ENCODE measurements at places on chromosomes 7 and 10.

GRCh38 chr10:125811251-125811650 is 11.8 kb downstream of the UROS start:
- no peak for DNase-seq

DNA sequence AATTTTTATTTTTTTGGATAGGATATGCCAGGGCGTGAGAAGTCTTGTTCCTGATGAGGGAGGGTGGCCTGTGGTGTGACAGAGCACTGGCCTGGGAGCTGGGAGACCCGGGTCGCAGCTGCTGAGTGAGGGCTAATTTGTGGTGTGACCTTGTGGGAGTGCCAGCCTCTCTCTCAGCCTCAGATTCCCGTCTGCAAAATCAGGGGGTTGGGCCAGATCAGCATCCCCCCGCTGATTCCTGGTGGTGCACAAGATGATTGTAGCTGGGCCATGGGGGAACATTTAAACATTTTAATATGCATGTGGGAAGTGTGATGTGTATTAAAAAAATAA is 14.9 kb downstream of the TSPAN15 start:
- no peak for DNase-seq

GRCh38 chr10:2342206-2342605 is 604.9 kb upstream of the ADARB2 start:
- DNase-seq = no peak

- DNase-seq = no peak
These were observed 233.5 kb downstream of the CUX1 start for GRCh38 chr7:102050864-102051460.

- DNase-seq = no peak
These were observed 155.2 kb downstream of the DGKI start for GRCh38 chr7:137691566-137691965.

- no peak for DNase-seq
These were observed 33.5 kb downstream of the EEPD1 start for GRCh38 chr7:36186359-36187121.

GRCh38 chr7:4726566-4726965 is 44.5 kb downstream of the FOXK1 start:
- DNase-seq = no peak

DNA sequence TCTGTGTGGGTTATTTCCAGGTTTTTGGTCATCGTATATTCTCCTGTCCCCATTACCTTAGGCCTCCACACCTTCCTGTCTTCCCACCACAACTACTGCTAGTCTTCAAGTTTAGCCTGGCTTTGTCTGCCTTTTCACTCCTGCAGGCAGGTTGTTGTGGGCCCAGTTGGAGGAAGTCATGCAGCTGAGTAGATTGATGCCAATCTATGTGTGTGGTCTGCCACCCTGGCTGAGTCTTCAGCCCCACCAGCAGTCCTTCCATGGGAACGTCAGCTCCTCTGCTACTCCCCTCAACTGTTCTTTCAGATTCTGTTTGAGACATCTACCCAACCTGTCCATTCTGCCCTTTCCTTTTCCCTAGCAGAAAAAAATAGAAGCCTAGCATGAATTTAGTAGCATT is 6.3 kb downstream of the RINT1 start:
- DNase-seq = no peak

DNA sequence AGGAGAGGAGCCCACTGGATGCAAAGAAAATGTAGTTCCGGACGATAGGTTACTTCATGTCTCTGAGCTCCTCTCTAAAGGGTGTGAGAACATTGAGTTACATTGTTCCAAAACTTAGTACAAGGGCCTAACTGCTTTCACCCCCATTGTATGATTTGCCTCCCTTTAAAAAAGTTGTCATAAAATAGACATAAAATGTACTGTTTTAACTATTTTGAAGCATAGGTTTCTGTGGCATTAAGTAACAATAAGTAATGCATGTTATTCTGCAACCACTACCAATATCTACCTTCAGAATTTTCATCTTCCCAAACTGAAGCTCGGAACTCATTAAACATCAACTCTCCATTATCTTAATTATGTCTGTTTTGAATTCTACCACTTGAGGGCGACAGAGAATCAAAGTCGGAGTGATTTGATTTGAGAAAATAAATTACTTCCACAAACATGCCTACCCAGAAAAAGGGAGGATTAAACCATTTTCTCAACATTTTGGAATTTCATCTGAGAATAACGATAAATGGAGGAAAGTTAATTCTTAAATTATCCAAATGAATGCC is 2.7 kb downstream of the IGFBP1 start:
- peak; percentile 60 for DNase-seq

- peak; percentile 86 for DNase-seq
These were observed 213.9 kb downstream of the MAD1L1 start for GRCh38 chr7:2018569-2019460.

DNA sequence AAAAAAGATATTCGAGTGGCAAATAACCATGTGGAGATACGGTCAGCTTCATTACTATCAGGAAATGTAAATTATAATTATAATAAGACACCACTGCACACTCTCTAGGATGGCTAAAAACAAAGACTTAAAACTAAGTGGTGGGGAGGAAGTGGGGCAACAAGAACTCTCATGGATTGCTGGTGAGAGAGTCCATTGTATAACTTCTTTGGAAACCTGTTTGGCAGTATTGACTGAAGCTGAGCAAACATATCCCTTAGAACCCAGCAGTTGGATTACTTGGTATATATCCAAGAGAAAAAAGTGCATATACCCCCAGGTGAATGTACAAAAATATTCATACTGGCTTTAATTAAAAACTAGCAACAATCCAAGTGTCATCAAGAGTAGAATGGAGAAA is 133.7 kb upstream of the CTBP2 start:
- no peak for DNase-seq

- no peak for DNase-seq
These were observed 2.0 kb downstream of the MTPN start for GRCh38 chr7:135975166-135975565.

- no peak for DNase-seq
These were observed 118.0 kb upstream of the PFKP start for GRCh38 chr10:2949221-2949947.

DNA sequence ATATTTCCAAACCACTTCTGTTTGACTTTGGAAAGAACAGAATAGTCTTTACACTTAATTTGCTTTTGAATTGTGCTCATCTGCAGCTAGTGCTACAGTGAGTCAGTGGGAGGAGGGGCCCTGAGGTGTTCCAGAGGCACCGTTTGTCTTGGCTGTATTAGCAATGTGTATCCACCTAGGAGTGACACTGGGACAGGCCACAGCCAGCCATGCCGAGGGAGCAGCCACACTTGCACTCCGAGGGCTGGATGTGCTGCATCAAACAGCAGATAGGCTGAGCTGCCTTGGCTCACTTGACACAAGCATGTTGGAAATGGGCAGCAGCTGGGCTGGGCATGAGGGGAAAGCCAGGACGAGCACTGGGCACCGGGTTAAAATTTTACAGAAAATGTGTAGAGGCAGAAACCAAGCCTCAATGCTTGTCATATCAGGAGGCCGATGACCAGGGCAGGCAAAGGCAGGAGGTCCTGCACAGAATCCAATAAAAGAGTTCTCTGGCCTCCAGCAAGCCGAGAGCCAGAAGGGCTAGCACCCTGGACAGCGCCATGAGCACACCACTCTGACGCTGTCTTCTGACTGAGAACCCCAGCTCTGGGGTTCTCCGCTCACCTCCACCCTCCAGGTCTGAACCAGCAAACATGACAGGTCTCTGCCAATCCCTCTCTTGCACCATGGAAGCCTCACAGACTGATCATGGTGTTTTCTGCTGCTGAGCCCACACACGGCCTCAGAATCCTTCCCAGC is 163.3 kb downstream of the GRID1 start:
- DNase-seq = no peak

DNA sequence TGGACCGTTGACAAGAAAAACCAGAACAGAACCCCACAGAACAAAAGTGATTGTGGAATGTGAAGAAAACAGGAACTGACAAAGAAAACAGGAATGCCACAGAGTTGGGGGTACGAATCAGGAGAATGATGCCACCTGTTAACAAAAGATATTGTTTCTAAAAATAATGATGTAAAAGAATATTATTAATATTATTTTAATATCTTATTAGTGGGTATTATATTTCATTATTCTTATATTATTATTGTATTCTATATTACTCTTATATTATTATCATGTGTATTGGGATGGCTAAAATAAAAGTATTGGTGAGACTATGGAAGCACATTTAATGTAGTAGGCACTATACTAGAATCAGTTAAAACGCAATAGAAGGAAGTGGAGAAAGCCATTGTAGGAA is 659.0 kb upstream of the PCDH15 start:
- DNase-seq = no peak

GRCh38 chr10:44478040-44478439 is 93.1 kb upstream of the CXCL12 start:
- DNase-seq = no peak

Data from astrocyte of the spinal cord (primary cell).